ENCODE measurements at places on chromosomes 7 and 10.
A peak's percentile ranks its signal among the peaks of the same experiment; 100 is the strongest.

DNA sequence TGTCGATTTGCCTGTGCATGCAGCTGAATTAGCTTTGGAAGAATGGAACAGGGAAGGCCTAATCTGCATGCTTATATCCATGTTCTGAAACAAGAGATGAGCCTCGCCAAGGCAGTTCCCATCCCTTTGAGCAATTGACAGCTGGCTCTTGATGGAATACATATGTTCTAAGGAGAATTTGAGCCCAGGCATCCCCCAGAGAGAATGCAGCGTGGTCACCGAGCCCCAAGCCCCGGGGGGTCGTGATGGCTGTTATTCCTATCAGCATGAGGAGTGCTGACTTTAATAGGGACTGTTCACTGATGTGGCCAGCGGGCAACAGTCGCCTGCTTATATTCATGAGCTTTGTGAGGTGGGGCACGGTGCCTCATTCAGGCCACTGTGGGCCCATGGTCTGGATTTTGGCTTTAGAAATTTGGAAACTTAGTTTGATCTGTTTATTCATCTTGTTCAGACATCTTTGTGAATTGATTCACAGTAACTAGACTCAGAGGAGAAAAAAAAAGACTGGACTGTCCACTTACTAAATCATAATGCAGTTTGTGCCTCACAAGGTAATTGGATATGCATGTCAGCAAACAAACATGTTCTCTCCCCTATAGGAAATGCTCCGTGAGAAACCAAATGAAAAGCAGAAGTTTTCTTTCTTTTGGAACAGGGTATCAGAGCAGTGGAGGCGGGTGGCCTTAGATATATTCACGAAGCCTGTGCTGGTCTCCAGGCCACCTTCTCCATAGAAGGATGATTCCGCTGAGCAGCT lies 204.9 kb downstream of the CCDC3 start:
- no peaks in the 10 kb centered on the region for H3K27me3 ChIP-seq
- no peaks in the 10 kb centered on the region for H3K36me3 ChIP-seq
- no peak overlapping the region for H3K27ac ChIP-seq
- no peak for DNase-seq
- H3K4me1 ChIP-seq, result no peaks in the 10 kb centered on the region
- H3K4me3 ChIP-seq, result no peak overlapping the region

GRCh38 chr7:156473476-156474240 lies 166.9 kb upstream of the RNF32 start:
- no peaks in the 10 kb centered on the region for H3K4me1 ChIP-seq
- peak; percentile 68 for DNase-seq

DNA sequence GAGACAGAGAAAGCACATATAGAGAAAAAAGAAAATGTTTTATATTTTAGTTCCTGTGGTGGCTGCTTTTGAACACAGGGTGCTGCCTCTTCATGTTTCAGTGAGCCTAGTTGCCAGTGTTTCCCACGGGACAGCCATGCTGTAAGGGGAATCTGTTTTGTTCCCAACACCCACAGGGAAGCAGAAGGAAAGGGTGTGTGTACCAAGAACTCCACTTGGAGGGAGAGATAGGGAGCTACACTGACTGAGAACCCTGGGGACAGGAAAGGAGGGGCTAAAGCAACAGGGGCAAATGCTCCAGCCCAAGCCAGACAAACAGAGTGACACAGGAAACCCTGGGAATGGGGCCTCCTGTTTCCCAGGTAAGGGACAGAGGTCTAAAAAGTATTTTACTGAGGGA lies 40.2 kb downstream of the FRMPD2 start:
- no peaks in the 10 kb centered on the region for H3K4me1 ChIP-seq
- DNase-seq, result no peak
- H3K4me3 ChIP-seq, result no peak overlapping the region
- H3K36me3 ChIP-seq, result no peaks in the 10 kb centered on the region
- H3K27me3 ChIP-seq, result no peaks in the 10 kb centered on the region

DNA sequence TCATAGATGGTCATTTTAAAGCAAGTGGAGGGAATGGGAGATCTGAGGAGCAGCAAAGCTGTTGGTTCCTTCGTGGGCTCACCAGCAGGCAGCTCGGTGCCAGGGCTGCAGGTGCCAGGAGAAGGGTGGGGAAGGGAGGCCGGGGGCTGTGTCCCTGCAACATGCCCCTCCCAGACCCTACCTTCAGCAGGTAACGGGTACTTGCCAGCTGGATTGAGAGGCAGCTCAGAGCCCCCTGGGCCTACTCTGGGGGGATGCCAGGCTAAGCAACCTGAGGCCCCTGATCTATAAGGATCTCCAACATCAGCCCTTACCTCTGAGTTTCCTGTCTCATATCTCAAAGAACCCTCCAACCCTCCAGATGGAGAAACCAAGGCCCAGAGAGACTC lies 173.3 kb downstream of the NEURL1 start:
- no peak for DNase-seq
- H3K4me3 ChIP-seq, result no peak overlapping the region
- H3K36me3 ChIP-seq, result no peaks in the 10 kb centered on the region
- H3K27me3 ChIP-seq, result no peaks in the 10 kb centered on the region
- no peaks in the 10 kb centered on the region for H3K4me1 ChIP-seq
- H3K27ac ChIP-seq, result no peak overlapping the region

- peaks cover 23% of the 10 kb centered on the region for H3K4me1 ChIP-seq
- DNase-seq, result no peak
- H3K36me3 ChIP-seq, result no peaks in the 10 kb centered on the region
- H3K27ac ChIP-seq, result no peak overlapping the region
These were observed 2.0 kb downstream of the ANLN start for GRCh38 chr7:36391436-36392198.

DNA sequence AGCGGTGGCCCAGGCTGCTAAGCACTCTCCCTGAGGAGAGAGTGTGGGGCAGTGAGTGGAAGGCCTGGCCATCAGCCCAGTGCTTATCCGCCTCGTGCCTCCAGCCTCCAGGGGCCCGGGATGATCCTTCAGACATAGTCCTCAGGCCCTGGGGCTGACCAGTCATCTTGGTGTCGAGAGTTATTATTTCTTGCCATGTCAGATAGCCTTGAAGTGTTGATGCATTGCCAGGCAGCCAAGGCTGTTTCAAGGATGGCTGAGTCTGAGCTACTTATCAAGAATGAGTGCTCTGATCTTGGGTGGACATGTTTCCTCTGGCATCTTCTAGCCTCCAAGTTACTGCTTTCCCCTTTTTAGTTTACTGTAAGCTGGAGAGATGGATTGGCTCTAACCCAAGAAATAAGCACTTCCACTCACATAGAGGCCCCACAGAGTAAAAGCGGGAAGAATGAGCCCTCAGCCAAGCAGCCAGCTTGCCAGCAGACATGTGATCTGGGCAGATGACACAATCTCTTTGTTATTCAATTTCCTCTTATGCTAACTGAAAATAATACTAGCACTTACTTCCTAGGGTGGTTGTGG lies 136.5 kb upstream of the NAMPT start:
- peak overlapping the region; percentile 87 for H3K27ac ChIP-seq
- no peaks in the 10 kb centered on the region for H3K36me3 ChIP-seq
- H3K4me3 ChIP-seq, result no peak overlapping the region
- DNase-seq, result peak; percentile 79

DNA sequence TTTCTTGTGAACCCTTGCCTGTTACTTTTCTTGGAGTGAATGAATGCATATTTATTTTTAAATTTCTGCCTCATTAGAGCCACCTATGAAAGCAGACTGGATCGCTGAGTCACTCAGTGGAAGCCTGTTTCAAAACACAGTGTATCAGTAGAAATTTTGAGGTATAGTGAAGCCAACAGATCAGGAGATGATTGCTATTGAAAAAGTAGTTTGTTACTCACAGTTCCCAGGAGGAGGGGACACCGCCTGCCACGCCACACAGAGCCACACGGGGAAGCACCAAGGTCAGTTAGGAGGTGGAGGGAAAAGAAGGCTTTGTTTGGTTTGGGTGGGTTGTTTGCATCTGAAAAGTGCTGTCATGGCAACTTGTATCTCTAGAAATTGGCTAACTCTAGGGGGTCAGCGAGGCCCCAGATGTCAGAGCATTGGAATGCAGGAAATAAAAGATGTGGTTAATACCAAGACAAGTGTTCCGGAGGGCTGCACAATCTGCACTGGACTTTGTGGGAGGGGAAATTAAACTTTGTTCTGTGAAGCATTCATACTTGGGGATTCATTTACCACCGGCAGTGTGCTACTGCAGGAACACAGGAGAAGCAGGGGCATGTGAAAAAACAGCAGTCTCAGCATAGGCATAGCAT lies 106.4 kb upstream of the SDK1 start:
- H3K4me1 ChIP-seq, result peaks cover 21% of the 10 kb centered on the region
- peak; percentile 42 for DNase-seq

Measured in body of pancreas (tissue), 4 donors.